ENCODE measurements at places on chromosomes 5 and 9.
A peak's percentile ranks its signal among the peaks of the same experiment; 100 is the strongest.

- no peak for DNase-seq
Measured at GRCh38 chr5:130923543-130924124, 241.4 kb downstream of the HINT1 start.

- DNase-seq = peak; percentile 23
Measured at GRCh38 chr5:1409381-1410110, 35.7 kb downstream of the SLC6A3 start.

DNA sequence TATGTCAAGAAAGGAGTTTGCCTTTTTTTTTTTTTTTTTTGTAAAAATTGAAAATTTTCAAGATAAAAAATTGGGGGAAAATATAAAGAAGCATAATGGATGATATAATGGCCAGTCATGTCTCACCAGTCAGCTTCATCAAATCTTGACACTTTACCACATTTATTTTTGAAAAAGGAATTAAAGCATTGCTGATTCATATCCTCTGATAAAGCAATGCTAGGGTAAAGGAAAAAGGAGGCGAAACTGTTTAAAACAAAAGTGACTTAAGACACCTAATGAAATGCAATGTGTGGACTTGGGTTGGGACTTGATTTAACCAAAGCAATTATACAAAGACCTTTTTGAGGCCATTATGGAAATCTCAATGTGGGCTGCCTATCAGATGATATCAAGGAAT, 208.5 kb downstream of the ARHGAP26 start:
- DNase-seq = no peak

- DNase-seq = peak; percentile 57
Measured at GRCh38 chr9:105608721-105609598, 51.0 kb downstream of the FKTN start.

DNA sequence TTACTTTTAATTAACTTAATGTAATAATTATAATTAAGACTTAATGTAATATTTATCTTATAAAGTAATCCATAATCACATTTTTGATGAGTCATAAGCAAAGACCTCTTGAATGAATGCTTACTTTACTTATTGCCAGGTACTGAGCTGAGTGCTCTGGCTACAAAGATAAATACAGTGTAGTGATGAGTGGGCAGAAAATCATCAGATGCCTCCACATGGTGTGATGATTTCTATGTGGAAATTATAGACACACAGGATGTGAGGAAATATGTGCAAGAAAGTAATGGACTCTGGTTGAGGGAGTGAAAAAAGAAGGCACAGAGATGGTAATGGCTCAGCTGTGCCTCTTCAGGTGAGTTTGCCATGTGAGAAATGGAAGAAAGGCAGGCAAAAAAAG, 422.6 kb upstream of the CD180 start:
- no peak for DNase-seq

GRCh38 chr5:112183103-112183711, 235.9 kb downstream of the EPB41L4A start:
- no peak for DNase-seq

- no peak for DNase-seq
Measured at GRCh38 chr5:180056153-180056552, 15.4 kb downstream of the RNF130 start.

GRCh38 chr5:87770016-87770570, 357.4 kb upstream of the CCNH start:
- no peak for DNase-seq

DNA sequence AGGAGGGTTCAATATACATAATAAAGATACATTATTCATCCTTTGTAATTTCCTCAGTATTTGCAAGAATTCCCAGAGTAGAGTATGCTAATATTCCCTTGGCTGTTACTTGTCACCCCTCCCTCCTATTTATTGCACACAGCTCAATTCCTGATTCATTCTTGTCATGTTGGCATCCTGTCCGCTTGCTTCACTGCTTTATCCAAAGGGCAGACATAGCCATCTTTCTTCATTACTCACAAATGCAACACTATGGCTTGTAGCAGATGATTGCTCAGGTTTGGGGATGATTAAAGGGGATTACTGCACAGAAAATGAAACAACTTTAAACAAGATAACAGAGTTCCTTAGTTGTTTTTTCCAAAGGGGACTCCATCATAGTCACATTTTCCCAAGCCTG, 1.2 kb upstream of the IL33 start:
- no peak for DNase-seq

DNA sequence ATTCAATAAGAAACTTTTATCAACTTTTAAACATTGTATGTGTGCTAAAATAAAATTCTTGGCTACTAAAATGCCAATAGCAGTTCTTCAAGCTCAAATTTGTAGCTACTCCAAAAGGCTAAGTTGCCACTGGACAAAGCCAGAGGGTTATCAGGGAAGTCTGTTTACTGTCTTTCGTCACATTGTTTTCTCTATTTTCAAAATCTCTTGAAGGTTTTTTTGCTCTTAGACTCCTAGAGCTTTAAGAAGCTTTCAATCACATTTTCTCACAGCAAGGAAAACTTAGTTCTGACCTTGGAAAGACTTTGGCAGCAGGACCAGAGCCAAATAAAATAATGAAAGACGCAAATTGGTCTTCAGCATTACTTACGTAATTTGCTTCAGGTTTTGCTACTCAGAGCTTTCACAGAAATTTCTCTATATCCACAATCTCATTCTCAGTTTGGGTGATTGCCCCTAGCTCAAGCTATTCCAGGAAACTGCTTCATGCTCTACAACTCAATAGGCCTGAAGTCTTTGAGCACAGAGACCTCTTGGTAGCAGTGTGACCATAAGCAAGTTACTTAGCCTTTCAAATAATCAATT, 257.7 kb downstream of the GABRG2 start:
- no peak for DNase-seq

- DNase-seq = no peak
Measured at GRCh38 chr9:109121232-109121796, 1.6 kb upstream of the TMEM245 start.

DNA sequence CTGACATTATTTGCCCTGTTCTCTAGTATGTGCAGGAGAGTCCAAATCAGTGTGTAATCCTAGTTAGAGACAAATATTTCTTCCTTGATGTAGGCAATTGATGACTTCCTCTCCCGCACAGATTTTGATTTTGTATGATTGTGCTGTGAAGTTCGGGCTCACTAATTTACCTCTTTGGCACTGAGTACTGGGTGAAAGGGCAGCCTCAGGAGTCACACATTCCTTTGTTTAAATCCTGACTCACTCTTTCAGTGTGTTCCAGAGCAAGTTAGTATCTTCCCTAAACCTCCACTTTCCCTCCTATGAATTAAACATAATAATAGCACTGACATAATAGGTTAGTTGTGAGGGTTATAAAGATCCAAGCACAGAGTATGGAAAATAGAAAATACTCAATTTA, 269.7 kb downstream of the ISL1 start:
- DNase-seq = no peak

- no peak for DNase-seq
Measured at GRCh38 chr9:16543686-16544085, 326.8 kb downstream of the BNC2 start.

All from suppressor macrophage (primary cell).